ENCODE measurements at places on chromosomes 1 and 21. TPM values are rescaled to one million over a fixed set of nuclear protein-coding genes. Genes with fewer than 3 reads are reported as not detected.

Gene C8B
- total RNA-seq: not detected

- no peak overlapping the region for H3K27ac ChIP-seq
- H3K4me3 ChIP-seq: no peak overlapping the region
- peaks cover 25% of the 10 kb centered on the region for H3K4me1 ChIP-seq
These were observed 15.1 kb downstream of the KIAA1614 start for GRCh38 chr1:180927841-180928240.

Gene LRRC71
- not detected for total RNA-seq

Gene RPL11
- total RNA-seq: 1,499 TPM

Gene TP73
- total RNA-seq: 2.9 TPM

DNA sequence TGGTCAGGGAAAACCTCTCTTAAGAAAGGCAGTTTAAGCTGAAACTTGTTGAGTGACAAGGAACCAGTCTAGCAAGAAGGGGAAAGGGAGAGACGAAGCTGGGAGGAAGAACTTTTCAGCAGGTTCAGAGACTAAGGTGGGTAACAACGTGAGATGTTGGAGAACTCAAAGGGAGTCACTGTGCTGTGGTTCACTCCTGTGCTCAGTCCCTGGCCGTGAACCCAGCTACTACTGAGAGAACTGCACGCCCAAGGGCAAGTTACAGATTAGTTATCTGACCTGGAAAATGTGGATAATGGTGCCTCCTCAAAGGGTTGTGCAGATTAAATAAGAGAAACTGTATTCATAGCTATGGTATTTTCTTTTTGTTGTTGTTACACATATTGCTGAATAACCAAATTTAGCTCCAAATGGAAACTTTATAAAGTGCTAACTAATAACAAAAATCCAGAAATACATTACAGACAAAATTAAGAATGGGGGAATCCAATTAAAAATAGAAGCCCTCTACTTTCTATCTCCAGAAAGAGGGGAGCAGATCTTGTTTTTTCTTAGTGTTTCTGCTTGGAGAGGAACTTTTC, 2.9 kb downstream of the ZBTB40 start:
- peaks cover 11% of the 10 kb centered on the region for H3K4me1 ChIP-seq
- no peak for DNase-seq
- no peaks in the 10 kb centered on the region for H3K36me3 ChIP-seq
- no peaks in the 10 kb centered on the region for H3K27me3 ChIP-seq
- no peak overlapping the region for H3K27ac ChIP-seq
- H3K4me3 ChIP-seq: no peak overlapping the region

Gene LORICRIN
- total RNA-seq: not detected

DNA sequence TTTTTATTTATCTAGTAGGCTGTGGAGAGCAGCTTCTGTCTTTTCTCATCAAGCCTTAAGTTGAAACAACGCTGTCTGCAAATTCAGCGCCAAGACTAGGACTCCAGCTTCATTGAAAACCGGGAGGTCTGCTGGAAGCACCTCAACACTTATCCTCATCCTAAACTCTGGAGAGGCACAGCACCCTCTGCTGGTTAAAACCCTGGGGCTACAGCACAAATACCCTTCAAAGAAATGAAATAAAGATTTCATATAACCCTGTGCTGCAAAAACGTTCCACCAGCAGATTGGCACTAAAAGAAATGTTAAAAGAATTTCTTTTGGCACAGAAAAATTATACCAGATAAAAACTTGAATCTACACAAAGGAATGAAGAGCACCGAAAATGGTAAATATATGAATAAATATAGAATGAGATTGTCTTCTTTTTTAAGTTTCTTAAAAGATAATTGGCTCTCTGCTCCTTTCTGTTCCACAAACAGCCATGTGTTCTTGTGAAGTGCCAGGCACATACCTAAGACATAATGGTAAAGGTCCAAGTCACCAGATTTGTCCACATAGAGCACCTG, 227.7 kb upstream of the SAMSN1 start:
- no peak overlapping the region for H3K4me3 ChIP-seq
- H3K27me3 ChIP-seq: no peaks in the 10 kb centered on the region
- H3K4me1 ChIP-seq: no peaks in the 10 kb centered on the region
- DNase-seq: peak; percentile 23

DNA sequence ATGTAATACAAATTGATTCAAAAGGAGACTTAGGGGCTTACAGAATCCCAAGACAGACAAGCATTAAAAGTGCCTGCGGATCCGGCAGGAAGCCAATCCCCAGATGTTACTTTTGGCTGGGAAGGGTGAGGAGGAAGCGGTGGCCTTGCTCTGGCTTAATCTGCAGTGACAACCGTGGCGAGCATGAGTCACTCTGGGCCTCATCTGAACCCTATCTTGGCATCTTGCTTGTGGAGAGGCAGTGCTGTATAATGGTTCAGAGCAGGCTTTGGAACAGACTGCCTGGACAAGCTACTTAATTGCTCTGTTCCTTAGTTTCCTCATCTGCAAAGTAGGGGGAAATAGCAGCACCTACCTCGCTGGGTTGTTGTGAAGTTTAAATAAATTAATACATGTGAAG, 74.1 kb downstream of the XCL2 start:
- H3K36me3 ChIP-seq: no peaks in the 10 kb centered on the region
- H3K27me3 ChIP-seq: no peaks in the 10 kb centered on the region
- no peak overlapping the region for H3K27ac ChIP-seq
- no peak overlapping the region for H3K4me3 ChIP-seq
- no peaks in the 10 kb centered on the region for H3K4me1 ChIP-seq

DNA sequence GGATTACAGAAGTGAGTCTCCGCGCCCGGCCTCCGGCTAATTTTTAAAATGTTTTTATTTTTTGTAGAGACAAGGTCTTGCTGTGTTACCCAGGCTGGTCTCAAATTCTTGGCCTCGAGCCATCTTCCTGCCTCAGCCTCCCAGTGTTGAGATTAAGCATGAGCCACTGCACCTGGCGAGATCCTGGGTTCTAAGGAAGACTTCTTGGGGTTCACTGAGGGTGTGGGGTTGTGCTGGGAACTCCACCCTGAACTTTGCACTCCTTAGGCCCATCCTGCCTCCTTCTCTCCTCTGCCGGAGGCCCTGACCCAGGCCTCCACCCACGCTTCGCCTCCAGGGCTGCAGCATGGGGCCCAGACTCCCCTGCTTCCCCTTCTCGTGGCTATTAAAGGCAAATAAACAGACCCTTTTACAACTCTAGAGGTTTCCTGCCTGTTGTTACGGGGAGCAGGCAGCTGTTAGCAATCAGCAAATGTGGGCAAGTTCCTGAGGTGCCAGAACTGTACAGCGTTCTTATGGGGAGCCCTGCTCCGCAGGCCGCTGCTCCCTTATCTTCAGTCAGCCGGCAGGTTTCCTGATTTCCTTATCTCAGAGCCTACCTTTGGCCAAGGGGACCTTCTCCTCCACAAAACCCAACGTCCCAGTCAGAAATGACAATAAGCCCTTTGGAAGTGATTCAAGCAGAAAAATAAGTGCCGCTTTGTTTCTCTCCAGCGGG, 41.0 kb upstream of the LIN9 start:
- no peak overlapping the region for H3K4me3 ChIP-seq
- no peak for DNase-seq
- H3K36me3 ChIP-seq: no peaks in the 10 kb centered on the region
- no peak overlapping the region for H3K27ac ChIP-seq
- H3K4me1 ChIP-seq: no peaks in the 10 kb centered on the region

DNA sequence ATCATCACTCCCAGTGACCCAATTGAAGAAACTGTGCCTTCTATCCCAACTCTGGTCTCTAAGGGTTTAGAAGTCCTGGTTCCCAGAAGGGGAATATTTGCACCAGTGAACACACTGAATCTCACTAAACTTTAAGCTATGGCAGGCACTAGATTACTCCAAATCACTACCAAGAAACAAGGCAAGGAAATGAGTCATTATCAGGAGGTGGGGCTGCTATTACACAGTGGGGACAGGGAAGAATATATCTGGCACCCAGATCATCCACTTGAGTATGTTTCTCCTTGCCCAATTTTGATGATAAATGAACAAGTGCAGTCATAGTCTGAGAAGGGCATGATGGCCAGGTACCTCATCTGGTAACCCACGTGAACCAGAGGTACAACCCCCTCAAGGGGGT, 7.0 kb downstream of the MRPL9 start:
- no peaks in the 10 kb centered on the region for H3K4me1 ChIP-seq
- no peak overlapping the region for H3K27ac ChIP-seq
- H3K4me3 ChIP-seq: no peak overlapping the region
- DNase-seq: no peak

Gene CLCNKA
- 0.95 TPM for total RNA-seq

DNA sequence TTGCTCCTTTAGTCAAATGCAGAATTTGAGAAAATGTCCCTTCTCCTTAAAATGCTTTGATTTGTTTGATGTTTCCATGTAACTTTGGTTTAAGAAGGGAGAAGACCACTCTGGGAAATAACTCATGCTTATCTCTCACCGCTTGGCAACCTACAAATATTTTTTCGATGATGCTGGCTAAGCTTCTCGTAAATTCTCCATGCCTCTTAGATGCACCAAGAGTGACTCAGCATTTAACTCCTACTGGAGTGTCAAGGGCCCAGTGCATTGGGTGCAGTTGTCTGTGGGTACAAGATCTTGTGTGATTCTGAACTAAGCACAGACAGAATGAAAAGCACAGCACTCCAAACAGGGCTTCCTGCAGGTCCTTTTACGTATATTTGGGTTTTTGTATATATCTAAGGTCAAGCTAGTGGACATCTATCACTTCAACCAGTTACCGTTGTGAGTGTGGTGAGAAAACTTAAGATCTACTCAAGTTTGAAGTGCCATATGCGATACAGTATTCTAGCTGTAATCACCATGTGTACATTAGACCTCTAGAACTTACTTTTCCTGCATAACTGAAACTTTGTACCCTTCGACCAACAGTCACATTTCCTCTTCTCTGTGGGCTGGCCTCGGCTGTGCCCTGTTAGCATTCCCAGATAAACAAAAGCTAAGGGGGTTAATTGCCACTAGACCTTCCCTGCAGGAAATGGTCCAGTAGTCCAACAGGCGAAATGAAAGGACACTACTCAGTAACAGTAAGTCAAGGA, 55.8 kb downstream of the COL18A1 start:
- no peak overlapping the region for H3K27ac ChIP-seq
- H3K36me3 ChIP-seq: no peaks in the 10 kb centered on the region
- H3K4me3 ChIP-seq: no peak overlapping the region

DNA sequence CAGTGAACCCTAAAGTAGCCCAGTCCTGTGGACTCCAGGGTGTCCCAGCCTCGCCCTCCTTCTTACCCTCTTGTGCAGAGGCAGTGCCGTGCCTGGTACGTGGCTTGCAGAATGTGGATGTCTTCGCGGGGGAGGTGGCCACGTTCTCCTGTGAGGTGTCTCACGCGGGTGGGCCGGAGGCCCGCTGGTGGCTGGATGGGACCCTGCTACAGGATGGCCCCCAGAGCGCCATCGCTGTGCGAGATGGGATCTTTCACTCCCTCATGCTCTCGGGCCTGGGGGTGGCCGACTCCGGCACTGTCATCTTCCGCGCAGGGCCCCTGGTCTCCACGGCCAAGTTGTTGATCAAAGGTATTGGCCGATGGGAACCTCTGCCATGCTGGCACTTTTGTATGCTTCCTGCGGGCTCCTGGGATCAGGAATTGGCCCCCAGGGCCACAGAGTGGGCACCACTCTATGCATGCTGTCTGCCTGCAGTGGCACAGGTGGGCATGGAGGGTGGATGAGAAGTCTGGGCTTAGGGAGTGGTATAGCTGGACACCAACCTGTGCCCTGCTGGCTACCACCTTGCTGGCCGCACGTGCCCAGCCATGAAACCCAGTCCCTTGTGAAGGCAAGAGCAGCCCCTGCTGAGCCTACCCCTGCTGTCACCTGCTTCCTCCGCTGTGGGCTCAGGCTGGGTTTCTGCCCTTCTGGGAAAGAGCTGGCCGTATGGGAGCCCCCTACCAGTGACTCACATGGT, 92.9 kb downstream of the TRIM11 start:
- no peak overlapping the region for H3K4me3 ChIP-seq
- H3K27me3 ChIP-seq: no peaks in the 10 kb centered on the region
- no peaks in the 10 kb centered on the region for H3K4me1 ChIP-seq
- no peaks in the 10 kb centered on the region for H3K36me3 ChIP-seq

GRCh38 chr1:228298471-228298870, 90.6 kb downstream of the OBSCN start:
- no peaks in the 10 kb centered on the region for H3K27me3 ChIP-seq
- H3K4me3 ChIP-seq: no peak overlapping the region
- DNase-seq: no peak
- H3K4me1 ChIP-seq: no peaks in the 10 kb centered on the region
- peaks cover 3% of the 10 kb centered on the region for H3K36me3 ChIP-seq
- no peak overlapping the region for H3K27ac ChIP-seq

DNA sequence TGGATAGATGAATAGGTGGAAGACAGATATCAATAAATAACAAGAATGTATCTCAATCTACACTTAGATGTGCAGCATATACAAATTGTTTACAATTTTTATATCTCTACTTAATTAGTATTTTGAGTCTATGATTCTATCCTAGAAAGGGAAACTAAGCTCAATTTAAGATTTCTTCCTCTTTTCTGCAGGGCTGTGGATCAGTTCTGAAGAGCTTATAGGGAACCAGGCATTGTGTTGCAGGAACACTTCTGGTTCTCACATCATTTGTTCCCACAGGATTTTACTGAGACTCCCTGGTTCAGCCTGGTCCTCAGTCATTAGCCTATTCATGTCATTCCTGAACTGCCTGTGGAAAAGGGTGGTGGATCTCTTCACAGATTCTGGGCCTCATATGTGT, 105.8 kb downstream of the TNFSF18 start:
- no peaks in the 10 kb centered on the region for H3K4me1 ChIP-seq
- DNase-seq: no peak
- no peaks in the 10 kb centered on the region for H3K36me3 ChIP-seq
- H3K4me3 ChIP-seq: no peak overlapping the region
- no peak overlapping the region for H3K27ac ChIP-seq

DNA sequence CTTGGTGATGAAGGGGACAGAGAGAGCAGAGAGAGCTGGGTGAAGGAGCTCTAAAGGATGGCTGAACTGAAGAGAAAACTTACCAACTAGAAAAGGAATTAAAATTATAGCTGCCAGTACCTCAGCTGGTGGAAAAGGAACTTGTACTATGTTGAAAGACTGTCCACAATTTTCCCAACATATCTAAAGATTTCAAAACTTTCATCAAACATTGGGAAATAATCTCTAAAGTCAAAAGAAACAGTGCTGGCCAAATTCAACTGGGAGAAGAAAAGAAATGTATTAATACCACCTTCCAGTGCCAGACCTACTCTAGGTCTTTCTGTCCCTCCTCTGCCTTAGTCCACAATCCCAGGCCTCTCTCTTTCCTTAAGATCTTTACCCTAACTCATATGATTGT, 6.1 kb downstream of the SMG5 start:
- no peaks in the 10 kb centered on the region for H3K4me1 ChIP-seq
- H3K4me3 ChIP-seq: no peak overlapping the region
- no peak overlapping the region for H3K27ac ChIP-seq
- DNase-seq: no peak
- H3K36me3 ChIP-seq: peaks cover 69% of the 10 kb centered on the region
- no peaks in the 10 kb centered on the region for H3K27me3 ChIP-seq

Gene GUK1
- 68.5 TPM for total RNA-seq

Data from H1 (cell line).